NCI-H1105 (cell line): ENCODE measurements at places on chromosomes 4 and X.

GRCh38 chrX:131199091-131199490 lies 90.0 kb downstream of the IGSF1 start:
- no peak for DNase-seq

DNA sequence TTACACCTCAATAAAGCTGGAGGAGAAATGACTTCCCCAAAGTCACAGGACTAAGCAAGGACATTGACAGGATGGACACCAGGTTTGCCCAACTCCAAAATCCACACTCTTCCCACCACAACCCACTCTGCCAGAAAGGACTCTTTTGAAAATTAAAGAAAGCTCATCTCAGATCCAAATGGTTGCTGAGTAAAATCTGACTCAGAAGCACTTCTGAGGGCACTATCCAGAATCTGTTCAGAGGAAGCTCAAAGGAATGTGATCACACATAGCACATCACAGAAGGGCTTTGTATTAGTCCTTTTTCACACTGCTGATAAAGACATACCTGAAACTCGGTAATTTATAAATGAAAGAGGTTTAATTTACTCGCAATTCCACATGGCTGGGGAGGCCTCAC lies 155.5 kb downstream of the RAB28 start:
- no peak for DNase-seq

GRCh38 chrX:71615954-71616353 lies 2.4 kb downstream of the CXCR3 start:
- DNase-seq: no peak

- DNase-seq: peak; percentile 43
These were observed at the start of gene ADGRL3 for GRCh38 chr4:61200187-61200915. Gene ADGRL3, plus strand, starts transcription at chr4:61200326.

DNA sequence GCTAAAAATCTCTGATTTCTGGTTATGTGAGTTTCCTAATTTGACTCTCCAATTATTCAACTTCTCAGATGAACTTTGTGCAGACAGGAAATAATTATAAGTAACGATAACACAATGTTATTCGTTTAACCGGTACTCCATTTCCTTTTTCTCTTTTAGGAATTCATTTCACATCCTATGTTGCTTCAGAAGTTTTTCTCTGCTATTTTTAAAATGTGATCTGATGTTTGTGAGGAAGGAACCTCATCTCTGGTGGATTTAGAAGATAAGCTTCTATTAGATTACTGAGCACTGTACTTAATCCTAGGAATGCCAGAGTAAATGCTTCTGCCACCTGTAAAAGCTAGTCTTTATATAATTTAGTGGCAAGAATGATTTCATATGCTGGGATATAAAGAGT lies 116.0 kb upstream of the ETNPPL start:
- no peak for DNase-seq

- DNase-seq: no peak
These were observed 133.3 kb upstream of the MAGEB16 start for GRCh38 chrX:35664833-35665232.

GRCh38 chr4:4754641-4755040 lies 104.8 kb upstream of the MSX1 start:
- no peak for DNase-seq

DNA sequence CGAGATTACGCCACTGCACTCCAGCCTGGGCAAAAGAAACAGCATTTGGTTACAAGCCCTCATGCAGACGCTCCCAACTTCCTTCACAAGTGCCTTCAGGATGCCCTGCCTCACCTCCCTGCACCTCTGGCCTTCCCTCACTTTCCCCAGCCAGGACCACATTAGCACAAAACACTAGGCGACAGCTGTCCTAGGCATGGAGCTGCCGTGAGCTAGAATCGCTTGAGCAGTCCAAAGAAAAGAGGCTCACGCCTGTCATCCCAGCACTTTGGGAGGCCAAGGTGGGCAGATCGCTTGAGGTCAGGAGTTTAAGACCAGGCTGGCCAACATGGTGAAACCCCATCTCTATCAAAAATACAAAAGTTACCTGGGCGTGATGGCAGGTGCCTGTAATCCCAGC lies 15.8 kb downstream of the RNF212 start:
- DNase-seq: no peak

- DNase-seq: no peak
These were observed 24.3 kb upstream of the TEX13C start for GRCh38 chrX:125295337-125295736.

DNA sequence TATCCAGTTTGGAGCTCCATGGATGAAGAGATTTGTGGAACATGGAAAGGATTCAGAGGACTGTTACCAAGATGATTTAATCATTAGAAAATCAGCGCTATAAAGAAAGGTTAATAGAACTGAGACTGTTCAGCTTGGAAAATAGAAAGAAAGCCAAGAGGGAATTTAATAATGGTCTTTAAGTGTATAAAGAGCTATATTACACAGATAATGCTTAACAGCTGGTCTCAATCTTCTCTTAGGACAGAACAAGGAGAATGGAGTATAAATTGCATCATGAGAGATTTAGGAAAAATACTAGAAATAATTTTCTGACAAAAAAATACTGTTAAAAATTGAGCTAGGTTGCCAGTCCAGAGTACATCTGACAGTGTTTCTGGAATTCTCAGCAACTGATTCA lies 91.3 kb upstream of the MAGEC2 start:
- no peak for DNase-seq

DNA sequence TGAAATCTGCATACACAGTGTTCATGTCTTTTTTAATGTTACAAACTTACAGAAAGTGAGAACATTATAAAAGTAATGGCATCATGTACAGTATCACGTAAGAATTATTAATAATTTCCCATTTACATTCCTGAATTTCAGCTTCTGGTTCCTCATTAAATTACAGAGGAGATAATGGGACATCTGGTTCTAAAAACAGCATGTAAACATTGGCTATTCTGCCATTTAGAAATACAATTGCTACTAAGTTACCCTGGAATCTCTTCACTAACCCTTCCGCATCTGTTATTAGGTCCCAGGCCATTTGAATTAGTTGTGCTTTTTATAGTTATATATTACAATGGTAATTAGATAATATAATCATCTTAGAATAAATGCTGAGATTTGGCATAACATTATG lies 505.1 kb downstream of the FSTL5 start:
- DNase-seq: no peak
